ENCODE measurements at places on chromosomes 1 and 21.

DNA sequence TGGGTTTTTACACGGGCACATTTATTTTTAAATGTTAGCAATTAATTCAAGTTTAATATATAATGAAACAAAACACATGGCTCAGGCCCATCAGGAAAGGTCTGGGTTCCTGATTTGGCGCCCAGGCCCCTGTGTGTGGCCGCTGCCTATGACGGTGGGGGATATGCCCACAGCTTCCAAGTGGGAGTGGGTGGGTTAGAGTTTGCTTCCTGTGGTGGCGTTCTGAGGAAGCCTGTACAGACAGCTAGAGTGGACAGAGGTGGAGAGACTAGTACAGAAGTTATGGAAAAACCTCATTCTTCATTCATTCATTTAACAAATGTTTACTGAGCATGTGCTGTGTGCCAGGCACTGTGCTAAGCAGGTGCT lies 22.4 kb upstream of the EPS8L3 start:
- DNase-seq = no peak

DNA sequence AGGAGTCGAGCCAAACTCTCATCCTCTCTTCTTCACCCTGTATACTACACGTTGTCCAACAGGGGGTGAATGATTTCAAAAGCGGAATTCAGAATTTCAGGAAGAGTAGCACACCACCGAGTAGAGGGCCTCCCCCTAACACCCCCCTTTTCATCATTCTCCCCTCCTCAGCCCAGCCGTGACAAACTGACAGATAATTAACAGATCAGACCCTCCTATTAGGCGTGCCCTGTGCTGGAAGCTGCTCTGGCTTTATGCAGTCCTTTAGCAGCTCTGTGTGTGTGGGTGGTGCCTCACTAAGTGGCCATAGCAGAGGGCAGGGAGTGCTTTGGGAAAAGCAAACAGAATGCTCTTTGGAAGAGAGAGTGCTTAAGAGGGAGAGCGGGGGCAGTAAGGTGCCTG lies 44.3 kb downstream of the PEX14 start:
- DNase-seq = no peak

- no peak for DNase-seq
Measured at GRCh38 chr21:26095131-26095530, 75.4 kb downstream of the APP start.

DNA sequence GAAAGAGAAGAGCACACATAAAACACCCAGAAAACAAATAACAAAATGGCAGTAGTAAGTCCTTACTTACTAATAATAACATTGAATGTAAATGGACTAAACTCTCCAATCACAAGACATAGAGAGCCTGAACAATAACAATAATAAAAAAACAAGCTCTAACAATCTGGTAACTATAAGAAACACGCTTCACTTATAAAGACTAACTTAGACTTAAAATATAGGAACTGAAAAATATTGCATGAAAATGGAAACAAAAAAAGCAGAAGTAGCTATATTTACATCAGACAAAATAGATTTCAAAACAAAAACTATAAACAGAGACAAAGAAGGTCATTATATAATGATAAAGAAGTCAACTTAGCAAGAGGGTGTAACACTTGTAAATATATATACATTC lies 83.1 kb upstream of the LYPLAL1 start:
- DNase-seq = no peak

DNA sequence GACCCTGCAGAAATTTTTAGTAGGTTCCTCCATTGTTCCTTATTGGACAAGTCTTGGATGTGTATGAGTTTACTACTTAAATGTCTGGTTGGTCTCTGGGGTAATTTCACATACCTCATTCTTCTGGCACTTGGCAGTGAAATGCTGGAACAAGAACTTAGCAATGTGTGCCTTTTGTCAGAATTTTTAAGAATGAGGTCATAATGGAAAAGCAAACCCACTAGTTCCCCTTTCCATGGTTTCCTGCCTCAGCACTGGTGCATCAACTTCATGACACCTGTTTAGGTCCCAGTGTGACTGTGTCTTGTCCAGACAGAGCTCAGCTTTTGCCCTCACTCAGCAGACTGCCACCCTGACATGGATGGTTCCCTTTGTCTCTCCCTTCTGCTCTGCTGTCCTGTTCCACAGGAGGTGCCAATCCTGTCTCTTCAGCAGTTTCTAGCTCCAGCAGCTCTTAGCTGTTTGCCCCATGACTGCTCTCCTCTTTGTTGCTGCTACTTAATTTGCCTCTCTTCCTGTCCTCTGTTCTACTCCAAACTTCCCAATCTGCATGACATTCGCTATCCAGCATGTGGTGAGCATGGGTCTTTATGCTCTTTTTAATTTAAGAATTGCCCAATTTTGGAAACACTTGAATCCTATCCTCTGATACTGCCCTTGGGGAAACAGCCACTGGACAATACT lies 135.6 kb downstream of the CYYR1 start:
- no peak for DNase-seq

GRCh38 chr1:78060857-78061563 lies 15.2 kb downstream of the GIPC2 start:
- DNase-seq = no peak

DNA sequence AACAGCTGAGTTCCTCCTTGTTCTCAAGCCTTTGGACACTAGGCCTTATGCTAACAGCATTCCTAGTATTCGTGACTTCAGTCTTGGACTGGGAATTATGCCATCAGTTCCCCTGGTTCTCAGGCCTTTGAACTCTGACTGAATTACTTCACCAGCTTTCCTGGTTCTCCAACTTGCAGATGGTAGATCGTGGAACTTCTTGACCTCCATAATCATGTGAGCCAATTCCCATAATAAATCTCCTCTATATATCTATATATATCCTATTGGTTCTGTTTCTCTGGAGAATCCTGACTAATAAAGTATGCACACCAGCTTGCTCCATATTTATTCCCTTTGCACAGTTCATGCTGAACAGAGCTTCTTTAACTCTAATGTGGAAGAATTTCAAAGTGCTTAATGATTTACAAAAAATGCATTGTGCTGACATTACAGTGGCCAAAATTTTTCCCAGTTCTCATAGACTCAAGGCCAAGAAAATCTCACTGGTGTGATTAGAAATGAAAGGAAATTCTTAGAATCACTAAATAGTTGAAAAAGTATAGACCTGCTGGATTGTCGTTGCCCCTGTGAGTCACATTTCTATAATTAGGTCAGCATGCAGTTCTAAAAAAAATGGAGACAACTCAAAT lies 462.9 kb upstream of the ADAMTS5 start:
- DNase-seq = no peak

DNA sequence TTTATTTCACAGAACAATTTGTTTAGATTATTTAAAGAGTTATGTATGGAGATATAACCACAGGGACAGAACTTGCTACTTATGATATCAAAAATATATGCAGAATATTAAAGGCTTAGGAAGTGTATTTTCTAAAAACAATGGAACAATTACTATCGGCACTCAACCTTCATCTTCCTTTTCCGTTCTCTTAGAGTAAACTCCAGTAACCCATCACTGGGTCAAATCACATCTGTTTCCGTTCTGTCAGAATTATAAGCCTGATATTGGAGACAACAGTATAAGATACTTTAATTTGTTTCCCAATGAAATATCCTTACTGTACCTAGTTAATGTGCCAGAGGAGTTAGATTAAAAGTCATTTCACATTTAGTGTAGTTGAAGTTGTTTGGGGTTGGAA lies 32.2 kb downstream of the DTL start:
- no peak for DNase-seq

DNA sequence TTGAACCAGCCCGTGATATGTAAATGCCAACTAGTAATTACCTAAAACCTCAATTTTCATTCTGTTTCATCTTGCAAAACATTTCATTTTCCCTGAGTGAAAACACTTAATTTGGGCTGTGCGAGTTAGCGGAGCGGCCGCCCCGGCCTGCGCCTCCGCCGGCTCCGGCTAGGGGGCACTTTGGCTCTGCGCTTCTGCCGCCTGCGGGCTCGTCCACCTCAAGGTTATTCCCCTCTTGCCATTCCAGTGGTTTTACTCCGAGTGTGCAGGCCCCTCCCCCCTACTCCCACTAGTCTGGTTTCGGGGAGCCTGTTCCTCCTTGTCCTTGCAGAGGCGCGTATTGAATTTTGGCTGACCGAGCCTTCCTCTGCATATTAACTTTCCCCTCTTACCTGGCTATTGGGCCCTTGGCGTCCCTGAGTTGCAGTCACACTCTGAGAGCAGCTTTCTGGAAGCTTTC lies 55.6 kb downstream of the PEX14 start:
- no peak for DNase-seq

- no peak for DNase-seq
Measured at GRCh38 chr1:111834956-111835355, 79.3 kb downstream of the DDX20 start.

DNA sequence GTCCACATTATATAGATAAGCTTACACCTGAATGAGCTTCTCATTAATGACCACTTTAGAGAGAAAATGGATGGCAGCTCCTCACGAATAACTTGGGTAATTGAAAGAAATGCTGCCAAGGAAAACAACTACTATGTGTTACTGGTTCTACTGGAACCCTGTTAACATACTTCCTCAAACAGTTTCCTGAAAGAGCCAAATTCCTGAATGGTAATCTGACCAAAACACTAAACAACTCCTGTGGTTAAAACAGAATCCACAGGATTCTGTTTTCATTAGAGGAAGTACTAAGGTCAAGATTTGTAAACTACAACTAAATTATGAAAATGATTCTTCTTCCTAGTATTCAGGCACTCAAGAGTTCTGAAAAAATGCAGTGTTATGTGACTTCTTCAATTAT lies 107.2 kb downstream of the DNM3 start:
- no peak for DNase-seq

DNA sequence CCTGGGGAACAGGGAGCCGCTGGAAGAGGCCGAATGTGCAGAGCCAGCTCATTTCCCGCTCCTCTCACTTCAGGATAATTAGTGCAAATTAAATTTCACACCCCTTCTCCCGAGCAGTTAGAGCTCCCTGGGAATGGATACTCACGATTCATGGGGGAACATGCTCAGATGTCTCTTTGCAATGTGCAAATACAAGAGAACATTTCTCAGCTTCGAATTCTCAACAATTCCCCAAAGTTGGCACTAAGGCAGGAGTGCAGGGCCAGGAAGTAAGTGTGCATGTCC lies 54.9 kb downstream of the CAMK2N1 start:
- DNase-seq = no peak

GRCh38 chr1:212341090-212341489 lies 55.9 kb downstream of the PPP2R5A start:
- no peak for DNase-seq

- no peak for DNase-seq
Measured at GRCh38 chr1:22077728-22078127, 25.2 kb downstream of the CDC42 start.

GRCh38 chr1:119544165-119544762 lies 37.3 kb downstream of the HSD3B1 start:
- DNase-seq = no peak

DNA sequence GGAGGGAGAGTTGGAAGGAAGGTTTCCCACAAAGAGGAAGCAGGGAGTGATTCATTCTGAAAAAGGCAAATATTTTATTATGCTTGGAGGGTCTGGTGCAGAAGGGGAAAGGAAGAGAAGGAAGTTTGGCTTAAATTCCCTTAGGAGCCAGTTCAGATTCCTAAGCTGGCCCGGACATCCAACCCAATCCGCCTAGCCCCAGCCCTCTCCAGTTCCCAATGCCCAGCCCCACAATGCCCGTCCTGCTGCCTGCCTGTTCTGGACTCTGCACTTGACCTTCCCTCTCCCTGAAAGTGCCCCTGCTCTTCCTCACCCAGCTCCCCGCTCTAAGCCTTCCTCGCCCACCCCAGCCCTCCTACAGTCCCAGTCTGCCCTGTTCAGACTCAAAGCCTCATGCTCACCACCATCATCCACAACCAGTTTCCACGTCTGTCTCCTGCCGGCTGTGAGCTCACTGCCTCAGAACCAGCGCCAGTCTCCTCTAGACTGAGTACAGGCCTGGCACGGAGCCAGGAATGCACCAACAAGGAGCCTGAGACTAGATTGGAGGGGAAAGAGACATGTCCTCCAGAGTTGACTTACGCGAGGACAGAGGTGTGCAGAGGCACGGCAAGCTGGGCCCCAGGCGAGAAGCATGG lies 18.9 kb downstream of the CAPN2 start:
- DNase-seq = peak; percentile 84

GRCh38 chr1:33656467-33657005 lies 184.1 kb downstream of the ZSCAN20 start:
- no peak for DNase-seq

DNA sequence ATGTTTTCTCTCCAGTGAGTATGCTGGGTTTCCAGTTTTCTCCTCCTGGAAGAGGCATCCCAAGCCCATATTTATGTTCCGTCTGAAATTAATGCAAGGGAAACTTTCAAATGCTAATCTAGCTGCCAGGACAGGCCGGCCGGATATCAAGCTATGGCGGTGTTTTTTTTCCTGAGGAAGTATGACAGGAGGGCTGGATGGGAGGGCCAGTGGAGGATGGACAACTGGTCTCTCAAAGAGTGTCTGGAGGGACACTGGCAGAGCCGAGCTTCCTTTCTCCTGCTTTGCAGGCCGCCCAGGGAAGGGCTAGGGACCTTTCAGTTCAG lies 212.7 kb downstream of the TRABD2B start:
- no peak for DNase-seq

DNA sequence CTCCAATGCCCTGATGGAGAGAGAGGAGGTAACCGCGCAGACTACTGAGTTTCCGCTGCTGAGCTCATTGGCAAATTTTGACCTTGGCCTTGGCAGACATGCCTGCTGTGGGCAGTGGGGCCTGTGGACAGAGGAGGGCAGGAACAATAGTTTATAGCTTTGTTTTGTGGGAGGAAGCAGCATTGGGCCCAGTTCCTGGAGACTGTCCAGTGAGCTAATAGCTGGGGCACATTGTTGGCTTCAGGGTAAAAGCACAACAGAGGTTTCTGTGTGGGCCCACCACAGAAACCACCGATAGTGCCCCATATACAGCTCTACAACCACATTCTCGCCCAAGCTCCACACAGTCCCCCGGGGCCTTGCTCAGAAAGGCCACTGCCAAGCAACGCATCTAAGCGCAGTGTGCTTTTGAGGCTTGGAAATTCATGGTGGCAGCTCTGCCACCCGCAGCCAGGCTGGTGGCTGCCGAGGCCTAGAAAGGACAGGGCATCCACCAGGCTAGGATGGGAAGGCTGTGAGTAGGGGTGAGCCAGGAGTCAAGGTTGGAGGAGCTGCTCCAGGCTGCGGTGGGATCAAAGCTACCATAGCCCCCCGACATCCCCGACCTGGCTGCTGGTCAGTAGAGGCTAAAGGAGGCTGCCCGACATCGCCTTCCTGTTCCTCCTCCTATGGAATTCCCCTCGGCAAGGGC lies 43.2 kb downstream of the NEK2 start:
- no peak for DNase-seq
